Gastrocnemius medialis (tissue), 4 donors: ENCODE measurements at places on chromosomes 7 and 10.

- DNase-seq = no peak
Observed at GRCh38 chr10:89838044-89838615, 136.7 kb downstream of the KIF20B start.

DNA sequence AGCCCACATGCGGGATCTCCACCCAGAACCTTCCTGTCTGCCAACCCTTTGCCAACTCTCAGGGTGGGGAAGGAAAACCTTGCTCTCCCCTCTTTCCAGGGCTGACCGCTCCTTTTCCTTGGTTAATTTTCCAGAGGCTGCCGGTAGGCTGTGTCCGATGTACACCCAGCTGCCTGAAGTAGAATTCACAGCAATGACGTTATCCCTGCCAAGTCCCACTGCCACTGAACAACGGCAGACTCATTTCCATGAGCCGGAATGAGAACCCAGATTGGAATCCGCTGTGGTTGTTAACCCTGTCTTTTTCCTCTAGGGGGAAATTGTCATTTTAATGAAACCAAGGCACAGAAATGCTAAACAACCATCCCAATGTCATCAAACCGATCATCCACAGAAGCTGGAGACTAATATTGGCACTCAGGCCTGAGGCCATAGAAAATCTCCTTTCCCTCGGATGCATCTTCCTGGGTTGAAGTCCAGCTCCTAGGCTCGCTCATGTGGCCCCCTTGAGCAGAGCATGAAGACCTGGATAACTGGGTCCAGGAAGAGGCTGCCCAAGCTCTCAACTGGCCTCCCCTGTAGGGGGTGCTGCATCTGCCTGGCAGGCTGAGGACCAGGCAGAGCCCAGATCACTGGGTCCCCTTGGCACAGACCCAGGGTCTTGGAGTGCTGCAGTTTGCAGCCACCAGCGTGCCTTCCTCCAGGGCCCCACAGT is 30.4 kb downstream of the KLRG2 start:
- DNase-seq = no peak

DNA sequence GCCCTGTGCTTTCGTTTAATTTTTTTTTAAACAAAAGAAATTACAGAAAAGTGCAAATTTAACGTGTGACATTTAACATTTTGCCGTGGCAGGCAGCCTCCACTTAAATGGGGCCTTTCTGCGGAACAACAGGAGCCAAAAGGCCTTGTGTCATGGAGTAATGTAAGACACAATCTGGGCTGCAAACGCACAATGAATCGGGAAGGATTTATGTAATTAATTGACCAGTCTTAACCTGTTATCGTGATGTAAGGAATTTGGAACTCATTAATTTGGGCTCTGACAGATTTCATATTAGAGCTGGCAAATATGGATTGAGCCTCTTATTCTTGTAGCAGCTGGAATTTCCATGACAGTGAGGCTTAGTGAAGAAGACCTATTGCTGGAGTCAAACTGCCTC is 86.4 kb downstream of the SNX10 start:
- DNase-seq = no peak

- no peak for DNase-seq
Observed at GRCh38 chr10:133050371-133050770, 37.4 kb upstream of the ADGRA1 start.

DNA sequence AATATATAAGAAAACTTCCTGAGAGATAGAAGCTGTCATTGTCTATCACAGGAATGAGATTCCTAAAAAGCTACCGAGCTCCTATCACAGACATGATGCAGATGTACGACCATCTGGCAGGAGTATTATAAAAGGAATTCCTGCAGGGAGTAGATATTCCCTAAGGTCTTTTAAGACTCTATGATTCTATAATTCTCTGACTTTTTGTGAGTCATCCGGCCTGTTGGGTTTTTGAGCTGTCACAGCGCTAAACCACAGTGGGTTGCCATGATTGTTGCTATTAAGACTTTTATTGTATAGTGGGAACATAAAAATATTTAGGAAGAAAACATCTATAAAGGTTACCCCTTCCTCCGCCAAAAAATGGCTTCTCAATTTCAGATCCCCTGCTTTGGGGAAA is 223.4 kb downstream of the BMPER start:
- DNase-seq = no peak

- no peak for DNase-seq
Observed at GRCh38 chr7:41232086-41232485, 470.8 kb downstream of the INHBA start.

DNA sequence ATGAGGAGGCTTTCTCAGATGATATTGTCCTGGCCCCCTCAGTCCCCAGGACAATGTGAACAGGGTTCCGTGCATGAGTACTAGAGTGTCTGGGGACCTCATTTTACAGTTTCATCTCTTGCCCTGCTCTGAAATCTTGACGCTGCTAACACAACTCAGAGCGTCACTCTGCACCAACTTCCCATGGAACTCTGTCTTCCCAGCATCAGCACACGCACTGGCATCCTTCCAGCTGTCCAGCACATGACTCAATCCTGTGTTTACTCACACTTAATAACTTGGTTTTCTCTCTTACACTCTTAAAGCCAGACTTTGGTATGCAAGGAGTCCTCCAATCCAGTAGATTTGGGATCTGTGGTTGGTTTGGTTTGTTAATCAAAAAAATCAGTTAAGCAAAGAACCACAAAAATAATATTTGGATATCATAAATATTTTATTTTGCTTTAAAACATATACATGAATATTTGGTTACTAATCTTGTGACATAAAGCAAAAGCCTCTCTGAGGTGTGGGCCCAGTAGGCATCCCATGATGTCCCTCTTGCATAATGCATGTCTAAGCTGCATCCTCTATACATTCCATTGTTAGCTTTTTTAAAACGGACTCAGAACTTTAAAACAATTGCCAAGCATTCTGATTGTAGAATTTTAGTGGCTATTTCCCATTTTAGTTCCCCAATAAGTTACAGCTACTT is 131.0 kb downstream of the CXCL12 start:
- peak; percentile 42 for DNase-seq

- DNase-seq = no peak
Observed at GRCh38 chr7:157898802-157899505, 562.1 kb downstream of the DNAJB6 start.

GRCh38 chr10:69461243-69462025 is 10.2 kb downstream of the TSPAN15 start:
- no peak for DNase-seq

- DNase-seq = no peak
Observed at GRCh38 chr10:79932841-79933379, 16.0 kb downstream of the SFTPD start.

DNA sequence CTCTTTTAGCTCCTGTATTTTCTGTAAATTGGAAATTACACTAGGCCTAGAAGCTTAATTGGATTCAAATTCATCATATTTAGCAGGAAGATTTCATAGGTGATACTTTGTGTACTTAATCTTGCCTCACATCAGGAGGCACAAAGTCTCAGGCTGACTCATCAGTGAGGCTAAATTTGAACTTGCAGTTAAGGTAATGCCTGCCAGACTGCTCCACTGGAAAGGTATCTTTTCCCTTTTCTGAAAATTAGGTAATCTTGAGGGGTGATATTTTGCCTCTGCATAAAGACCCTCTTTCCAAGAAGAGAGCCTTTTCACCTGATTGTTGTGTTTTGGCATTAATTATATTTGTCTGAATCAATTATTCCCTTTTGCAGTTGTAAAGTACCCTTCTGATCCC is 14.6 kb downstream of the PPIA start:
- DNase-seq = no peak

DNA sequence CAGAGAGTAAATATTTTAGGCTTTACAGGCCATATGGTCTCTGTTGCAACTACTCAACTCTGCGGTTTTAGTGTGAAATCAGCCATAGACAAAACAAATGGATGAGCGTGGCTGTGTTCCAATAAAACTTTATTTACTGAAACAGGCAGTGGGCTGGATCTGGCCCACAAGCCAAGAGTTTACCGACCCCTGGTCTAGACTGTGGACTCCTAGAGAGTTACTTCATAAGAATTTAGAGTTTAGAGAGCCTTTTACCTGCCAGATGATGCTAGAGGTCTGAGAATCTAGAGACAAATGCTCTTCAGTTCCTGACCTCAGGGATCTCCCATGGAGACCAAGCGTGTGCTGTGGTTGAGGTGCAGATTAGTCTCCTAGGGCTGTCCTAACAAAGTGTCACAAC is 174.8 kb downstream of the PTEN start:
- DNase-seq = no peak

- DNase-seq = no peak
Observed at GRCh38 chr10:78155722-78156121, 122.1 kb downstream of the RPS24 start.

GRCh38 chr10:107059068-107059804 is 105.3 kb downstream of the SORCS1 start:
- no peak for DNase-seq

GRCh38 chr7:150003304-150003810 is 129.6 kb downstream of the ATP6V0E2 start:
- DNase-seq = no peak

- no peak for DNase-seq
Observed at GRCh38 chr10:1598393-1599153, 138.8 kb downstream of the ADARB2 start.

DNA sequence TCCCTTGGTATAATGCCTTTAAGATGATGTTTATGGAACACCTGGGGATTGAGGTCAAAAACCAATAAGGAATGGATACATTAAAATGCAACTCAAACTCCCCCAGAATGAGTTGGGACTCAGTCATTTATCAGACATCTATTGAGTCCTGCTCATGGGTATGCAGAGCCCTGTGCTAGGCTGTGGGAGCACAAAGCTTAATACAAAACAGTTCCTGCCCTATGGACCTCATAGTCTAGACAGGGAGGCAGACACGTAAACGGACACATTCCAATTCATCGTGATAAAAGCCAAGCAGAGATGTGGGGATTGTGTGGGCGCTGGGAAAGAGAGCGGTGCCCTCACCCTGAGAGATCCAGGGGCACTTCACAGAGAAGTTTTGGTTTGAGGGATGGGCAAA is 181.7 kb downstream of the PTEN start:
- DNase-seq = no peak

GRCh38 chr7:15906436-15906835 is 220.0 kb upstream of the MEOX2 start:
- no peak for DNase-seq

DNA sequence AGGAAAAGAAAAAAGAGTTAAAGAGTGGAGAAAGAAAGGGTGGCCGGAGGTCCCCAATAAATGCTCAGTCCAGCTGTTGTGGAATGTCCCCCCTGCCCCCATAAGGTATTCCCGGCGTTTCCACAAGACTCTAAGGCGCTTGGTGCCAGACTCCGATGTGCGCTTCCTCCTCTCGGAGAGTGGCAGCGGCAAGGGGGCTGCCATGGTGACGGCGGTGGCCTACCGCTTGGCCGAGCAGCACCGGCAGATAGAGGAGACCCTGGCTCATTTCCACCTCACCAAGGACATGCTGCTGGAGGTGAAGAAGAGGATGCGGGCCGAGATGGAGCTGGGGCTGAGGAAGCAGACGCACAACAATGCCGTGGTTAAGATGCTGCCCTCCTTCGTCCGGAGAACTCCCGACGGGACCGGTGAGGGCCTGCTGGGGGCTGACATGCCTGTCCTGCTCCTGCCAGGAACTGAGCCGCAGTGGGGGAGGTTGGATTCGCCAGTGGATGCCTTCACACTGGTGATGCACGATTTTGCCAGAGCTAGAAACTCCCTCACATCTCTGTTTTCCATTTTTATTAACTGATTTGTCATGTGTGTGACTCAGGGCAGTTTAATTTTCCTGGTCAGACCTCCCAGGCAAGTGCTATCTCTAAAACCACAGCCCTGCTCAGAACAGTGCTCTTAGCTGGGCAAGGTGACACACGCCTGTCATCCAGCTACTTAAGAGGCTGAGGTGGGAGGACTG is 34.2 kb downstream of the TACR2 start:
- DNase-seq = no peak

- no peak for DNase-seq
Observed at GRCh38 chr10:61452655-61453641, at the start of gene TMEM26. Gene TMEM26, minus strand, starts transcription at chr10:61453381. Its CDS starts 300 bp downstream, at chr10:61453081.

DNA sequence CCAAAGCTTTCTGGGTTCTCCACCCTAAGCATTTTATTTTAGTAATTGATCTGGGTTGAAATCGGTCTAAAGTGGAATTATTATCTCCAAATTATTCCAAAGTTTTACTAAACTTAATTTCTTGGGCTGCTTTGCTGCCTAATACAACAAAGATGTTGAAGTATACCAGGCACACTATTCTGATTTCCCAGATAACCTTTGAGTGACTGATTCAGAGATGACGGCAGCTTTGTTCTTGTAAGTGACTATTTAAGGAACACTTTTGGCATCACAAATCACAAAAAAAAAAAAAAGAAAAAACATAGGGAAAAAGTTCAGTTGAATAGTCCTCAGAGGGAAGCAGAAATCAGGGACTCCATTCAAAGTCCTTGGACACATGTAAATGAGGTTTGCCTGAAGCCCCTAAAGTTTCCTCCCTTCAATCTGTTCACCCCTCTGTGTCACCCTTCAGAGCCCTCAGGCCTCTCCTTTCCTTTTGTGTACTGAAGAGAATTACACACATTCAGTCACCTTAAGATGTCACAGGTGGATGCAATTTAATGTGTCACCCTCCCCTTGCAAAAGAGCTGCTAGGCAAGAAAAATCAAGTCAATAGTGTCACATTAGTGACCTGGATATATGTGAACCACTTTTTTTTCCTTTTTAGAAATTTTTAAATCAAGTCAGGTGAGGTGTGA is 81.5 kb downstream of the RTKN2 start:
- DNase-seq = no peak

GRCh38 chr10:7819121-7819460 is 786 bp downstream of the TAF3 start:
- no peak for DNase-seq

- DNase-seq = no peak
Observed at GRCh38 chr7:42099066-42099465, 137.9 kb downstream of the GLI3 start.

DNA sequence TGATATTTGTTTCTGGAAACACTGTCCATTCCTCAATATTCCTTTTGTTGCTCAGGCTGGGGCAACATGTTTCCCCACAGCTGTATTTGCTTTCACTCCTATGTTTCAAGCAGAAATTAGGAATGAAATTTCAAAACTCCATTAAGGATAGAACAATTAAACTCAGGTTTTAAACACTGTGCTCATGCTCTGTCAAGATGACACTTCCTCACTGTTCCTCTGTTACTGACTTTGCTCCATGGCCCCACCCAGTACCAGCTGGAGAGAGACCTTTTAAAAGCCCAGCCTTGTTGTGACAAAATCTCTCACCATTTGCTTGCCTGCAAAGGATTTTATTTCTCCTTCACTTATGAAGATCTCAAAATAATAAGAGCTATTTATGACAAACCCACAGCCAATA is 197.4 kb downstream of the ELMO1 start:
- DNase-seq = no peak

DNA sequence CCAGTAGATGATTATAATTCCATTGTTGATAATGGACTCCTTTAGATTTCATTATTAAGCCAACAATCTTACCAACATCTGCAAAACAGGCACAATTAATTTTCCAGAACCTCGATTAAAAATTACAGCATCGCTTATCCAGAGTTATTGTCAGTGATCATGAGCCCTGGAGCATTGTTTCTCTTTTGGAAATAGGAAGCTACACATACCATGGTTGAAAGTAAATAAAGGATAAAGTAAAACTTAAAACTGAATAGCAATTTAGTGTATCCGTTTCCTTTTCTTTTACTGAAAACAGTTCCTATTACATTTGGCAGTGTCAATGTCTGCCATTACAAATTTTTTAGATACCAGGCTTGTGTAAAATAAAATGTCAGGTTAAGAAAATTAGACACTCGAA is 9.9 kb upstream of the HOXA2 start:
- DNase-seq = no peak
